ENCODE measurements at places on chromosomes 1 and 21.

- DNase-seq = no peak
These were observed 3.2 kb downstream of the EDN2 start for GRCh38 chr1:41481109-41481775.

DNA sequence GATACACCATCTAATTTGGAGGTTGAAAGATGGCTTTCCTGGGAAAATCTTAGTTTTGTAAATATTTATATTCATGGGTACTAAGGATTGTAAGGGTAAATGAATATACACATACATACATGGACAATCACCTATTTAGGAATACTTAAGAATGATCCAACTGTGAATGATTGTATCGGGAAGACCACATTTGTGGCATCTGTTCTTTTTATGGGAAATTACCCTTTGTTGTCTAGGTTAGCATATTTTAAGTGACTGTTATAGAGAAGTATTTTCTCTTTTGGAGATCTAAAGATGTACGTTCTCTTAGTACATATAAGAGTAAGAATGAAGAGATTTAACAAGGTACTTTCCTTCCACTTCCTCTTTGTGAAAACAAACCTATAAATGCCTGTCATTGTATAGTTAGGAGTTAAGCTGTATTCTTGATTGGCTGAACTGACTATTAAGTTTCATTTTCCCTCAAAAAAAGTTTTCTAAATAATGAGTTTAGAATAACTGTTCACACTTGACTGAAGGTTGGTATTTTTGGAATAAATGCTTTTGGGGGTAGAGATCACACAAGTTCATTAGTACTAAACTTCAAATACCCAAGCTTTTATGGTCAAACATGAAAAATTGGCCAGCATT lies 26.7 kb downstream of the SNX7 start:
- DNase-seq = no peak

GRCh38 chr1:226066415-226067078 lies 4.0 kb downstream of the H3-3A start:
- no peak for DNase-seq

GRCh38 chr1:207868251-207868773 lies 42.6 kb downstream of the CD34 start:
- DNase-seq = no peak

- DNase-seq = no peak
These were observed 7.5 kb upstream of the SOX13 start for GRCh38 chr1:204065174-204065985.

- no peak for DNase-seq
These were observed 32.3 kb downstream of the RAB3GAP2 start for GRCh38 chr1:220239966-220240365.

DNA sequence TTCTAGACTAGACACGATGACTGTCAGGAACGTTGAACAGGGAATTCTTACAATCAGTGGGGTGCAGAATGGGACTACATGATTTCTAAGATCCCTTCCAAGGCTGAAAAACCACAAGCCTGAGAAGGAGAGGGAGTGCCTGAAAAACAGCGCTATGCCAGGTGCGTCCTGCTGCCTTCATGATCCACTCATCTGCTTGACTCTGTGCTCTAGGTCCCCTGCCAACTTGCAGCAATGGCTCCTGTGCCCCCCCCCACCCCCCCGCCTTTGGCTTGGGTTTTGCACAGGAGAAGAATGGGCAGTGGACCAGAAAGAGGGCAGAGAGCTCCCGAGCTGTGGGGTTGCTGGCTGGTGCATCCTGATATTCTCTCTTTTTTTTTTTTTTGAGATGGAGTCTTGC lies 5.9 kb downstream of the SLC2A7 start:
- DNase-seq = no peak

- DNase-seq = no peak
These were observed 100.2 kb downstream of the DISP1 start for GRCh38 chr1:222914861-222915632.

- DNase-seq = no peak
These were observed 4.6 kb downstream of the MYCL start for GRCh38 chr1:39896909-39897685.

- peak; percentile 73 for DNase-seq
These were observed 7.2 kb downstream of the TUFT1 start for GRCh38 chr1:151547119-151547899.
